ENCODE measurements at places on chromosomes 13 and 19.

DNA sequence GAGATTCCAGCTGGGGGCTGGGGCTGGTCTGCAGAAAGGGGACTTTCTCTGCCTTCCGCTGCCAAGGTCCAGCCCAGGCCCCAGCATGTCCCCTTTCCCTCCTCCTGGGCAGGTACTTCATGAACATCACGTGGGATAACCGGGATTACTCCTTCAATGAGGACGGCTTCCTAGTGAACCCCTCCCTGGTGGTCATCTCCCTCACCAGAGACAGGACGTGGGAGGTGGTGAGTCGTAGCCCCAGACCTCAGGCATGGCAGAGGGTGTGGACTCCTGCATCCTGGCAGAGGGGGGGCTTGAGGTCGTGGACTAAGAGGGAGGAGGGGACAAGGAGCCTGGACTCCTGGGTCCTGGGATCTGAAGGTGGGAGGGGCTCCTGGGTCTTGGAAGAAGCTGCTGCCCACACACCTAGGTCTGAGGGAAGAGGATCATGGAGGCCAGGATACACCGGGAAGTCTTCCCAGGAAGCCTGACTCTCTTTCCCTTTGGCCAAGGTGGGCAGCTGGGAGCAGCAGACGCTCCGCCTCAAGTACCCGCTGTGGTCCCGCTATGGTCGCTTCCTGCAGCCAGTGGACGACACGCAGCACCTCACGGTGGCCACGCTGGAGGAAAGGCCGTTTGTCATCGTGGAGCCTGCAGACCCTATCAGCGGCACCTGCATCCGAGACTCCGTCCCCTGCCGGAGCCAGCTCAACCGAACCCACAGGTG lies 20.6 kb downstream of the GRIN2D start:
- DNase-seq: no peak

DNA sequence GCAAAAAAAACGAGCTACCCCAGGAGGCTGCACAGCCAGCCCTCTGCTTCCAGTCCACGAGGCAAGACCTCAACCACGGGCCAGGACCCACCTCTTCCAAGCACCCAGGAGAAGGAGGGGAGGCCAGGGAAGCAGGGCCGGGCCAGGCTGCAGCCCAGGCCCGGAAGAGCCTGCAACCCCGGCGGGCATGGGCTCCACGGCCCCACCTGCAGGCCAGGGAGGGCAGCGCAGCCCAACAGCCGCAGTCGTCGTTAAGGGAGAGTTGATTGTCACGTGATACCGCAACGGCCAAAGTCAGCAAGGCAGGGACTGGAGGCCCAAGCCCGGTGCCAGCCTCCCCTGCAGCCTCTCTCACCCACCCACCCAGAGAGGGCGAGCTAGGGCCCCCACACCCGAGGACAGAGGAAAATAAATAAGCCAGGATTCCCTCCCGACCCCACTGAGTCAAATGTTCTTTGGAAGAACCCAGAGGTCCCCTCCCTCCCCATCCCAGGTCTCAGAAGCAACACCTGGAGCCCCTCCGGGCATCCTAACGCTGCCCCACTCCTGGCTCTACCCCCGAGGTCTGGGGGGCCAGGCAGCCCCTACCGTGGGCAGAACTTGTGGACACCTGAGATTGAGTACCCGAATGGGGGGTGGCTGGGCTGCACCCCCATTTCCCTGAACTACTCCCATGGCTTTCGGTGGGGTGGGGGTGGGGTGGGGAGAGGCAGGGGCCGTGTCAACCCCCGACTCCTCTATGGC lies 5.2 kb upstream of the REXO1 start:
- peak; percentile 64 for DNase-seq

DNA sequence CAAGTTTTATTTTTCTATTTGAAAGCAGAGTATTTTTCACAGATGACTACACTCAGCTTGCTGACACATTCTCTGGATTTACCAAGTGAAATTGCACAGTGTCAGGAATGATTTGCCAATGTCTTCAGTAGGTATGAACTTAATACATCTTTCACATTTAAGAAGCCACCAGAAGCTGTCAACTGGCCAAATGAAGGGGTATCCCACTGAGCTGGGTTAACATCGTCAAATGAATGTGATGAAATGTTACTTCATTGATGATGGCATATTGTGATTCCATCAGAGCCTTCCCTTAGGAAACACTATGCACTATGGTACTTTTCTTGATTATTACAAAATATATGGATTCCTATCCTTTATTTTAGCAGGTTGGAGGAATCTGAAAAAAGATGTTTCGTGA lies 592.3 kb downstream of the FGF9 start:
- no peak for DNase-seq

DNA sequence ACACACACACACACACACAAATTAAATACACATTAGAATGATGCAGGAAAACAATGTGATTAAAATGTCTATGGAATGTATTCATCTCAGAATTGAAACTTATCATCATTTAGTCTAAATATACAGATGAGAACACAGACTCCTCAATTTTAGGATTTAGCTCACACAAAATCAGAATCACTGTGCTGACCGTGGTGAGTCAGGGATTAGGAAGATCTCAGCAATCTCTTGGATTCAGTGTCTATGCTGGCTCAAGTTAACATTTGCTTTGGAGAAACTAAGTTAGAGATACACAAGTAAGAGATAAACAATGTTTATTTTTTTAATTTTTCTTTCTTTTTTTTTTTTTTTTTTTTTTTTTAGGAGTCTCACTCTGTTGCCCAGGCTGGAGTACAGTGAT lies 323.6 kb downstream of the KLF12 start:
- no peak for DNase-seq

- DNase-seq: no peak
Measured at GRCh38 chr13:92126399-92126798, 728.0 kb downstream of the GPC5 start.

- no peak for DNase-seq
Measured at GRCh38 chr19:1355568-1356507, 27.9 kb upstream of the NDUFS7 start.

DNA sequence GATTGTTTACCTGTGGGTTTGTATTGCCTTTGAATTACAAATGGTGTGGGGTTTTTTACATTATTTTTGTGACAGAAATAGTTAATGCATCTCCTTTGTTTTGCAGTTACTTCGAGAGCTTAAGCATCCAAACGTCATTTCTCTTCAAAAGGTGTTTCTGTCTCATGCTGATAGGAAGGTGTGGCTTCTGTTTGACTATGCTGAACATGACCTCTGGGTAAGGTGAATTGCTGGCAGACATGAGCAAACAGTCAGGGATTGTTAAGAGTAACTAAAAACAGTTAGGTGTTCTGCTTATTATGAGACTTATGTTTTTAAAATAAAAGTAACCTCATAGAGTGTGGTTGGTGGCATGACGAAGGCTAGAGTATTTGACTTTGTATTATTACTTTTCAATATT lies 95.0 kb downstream of the CDK8 start:
- no peak for DNase-seq

- no peak for DNase-seq
Measured at GRCh38 chr19:50882188-50882587, 8.9 kb downstream of the KLK2 start.

DNA sequence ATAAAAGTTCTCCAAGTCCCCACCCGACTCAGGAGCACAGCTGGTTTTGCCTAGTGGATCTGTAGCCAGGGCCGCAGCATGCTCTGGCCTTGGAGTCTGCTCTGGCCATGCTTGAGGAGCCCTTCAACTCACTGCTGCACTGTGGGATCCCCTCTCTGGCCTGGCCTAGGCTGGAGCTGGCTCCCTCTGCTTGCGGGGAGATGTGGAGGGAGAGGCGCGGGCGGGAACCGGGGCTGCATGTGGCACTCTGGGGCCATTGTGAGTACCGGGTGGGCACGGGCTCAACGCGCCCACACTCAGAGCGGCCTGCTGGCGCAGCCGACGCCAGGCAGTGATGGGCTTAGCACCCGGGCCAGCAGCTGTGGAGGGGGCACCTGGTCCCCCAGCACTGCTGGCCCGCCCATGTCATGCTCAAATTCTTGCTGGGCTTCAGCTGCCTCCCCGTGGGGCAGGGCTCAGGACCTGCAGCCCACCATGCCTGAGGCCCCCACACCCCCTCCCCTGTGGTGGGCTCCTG lies 57.0 kb upstream of the ATP12A start:
- DNase-seq: no peak

DNA sequence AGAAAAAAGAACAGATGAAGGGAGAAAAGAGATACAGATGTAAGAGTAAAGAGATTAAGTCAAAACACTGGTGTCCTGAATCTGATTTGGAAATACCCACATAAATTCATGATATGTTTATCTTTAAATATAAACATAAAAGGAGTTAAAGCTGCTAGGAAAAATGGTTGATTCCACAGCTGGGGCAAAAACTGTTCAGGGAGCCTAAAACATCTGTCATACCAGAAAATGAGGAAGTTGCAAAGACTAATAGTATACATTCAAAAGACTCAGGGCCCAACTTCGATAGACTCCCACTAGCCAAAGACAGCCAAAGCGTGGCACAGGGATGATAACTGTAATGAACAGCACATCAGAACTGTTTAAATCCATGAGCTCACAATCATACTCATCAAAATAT lies 62.0 kb downstream of the ABCC4 start:
- DNase-seq: no peak

GRCh38 chr19:1634242-1634937 lies 18.0 kb downstream of the TCF3 start:
- DNase-seq: no peak

DNA sequence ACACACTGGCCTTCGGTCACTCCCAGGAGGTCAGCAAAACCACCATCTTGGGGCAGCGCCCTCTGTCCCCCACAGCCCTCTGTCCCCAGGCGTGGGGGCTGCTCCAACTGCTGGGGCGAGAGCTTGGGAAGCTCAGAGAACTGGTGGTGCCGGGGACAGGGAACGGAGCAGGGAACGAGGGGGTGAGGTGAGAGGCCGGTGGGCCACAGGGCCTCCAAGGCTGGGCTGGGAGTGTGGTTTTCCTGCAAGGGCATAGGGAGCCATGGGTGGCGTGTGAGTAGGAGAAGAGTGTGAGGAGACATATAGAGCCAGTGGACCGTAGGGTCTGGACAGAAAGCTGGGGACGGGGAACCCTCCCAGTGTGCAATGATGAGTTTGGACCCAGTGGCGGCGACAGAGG lies 34.1 kb downstream of the F2RL3 start:
- no peak for DNase-seq

DNA sequence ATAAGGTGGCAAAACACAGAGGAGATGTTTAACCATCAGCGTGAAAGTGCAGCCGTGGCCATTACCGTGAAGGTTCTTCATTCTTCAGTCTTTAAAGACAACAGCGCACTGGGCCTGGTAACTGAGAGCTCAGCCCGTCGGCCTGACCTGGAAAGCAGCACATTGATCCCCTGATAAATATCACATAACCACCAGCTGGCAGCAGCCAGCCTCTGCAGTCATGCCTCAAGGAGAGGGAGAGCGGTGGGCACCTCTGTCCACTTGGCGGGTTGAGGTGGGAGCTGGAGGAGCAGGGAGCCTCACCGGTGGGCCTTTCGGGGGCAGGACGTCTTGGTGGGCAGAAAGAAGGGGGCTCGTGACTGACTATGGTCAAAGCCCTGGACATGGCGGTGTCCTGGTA lies 58.1 kb downstream of the MCF2L start:
- no peak for DNase-seq

DNA sequence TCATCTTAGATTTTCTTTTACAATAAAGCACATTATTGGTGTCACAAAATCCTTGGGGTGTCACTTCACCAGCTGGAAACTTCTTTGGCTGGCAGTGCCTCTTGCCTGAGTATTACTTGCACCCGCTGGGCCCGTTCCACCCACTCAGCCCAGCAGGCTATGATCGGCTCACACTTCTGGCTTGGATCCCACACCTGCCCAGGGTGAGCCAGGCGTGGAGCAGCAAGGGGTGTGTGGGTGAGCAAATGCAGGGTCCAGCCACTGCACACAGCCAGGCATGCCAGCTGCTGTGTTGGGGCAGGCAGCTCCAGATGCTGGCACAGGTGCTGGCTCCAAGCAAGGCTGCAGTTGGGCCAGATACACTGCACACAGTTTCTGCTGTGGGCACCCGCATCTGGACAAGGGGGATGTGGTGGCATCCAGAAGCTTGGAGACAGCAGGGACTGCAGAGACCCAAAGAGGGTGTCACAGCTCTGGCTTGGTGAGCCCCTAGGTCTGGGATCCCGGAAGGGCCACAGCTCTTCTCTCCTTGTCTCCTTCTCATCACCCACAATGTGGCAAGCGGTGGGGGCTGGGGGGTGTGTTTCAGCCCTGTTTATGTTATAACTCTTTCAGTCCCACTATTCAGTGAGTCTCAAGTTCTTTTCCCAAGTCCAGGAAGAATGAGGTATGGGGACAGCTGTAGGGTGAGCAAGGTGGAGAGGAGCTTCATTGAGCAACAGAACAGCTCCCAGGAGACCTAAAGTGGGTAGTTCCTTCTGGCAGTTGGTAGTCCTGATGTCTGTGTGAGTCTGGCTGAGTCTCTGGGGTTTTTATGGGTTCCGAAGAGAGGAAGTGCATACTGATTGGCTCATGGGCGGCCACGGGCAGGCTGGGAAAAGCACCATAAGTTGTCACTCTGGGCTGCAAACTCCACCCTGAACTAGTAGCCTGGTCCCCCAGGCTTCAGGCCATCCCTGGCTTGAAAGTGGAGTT lies 25.3 kb upstream of the TBC1D4 start:
- DNase-seq: no peak

- DNase-seq: no peak
Measured at GRCh38 chr13:60114499-60115028, 49.2 kb downstream of the DIAPH3 start.

- DNase-seq: no peak
Measured at GRCh38 chr19:11232555-11232954, 6.9 kb upstream of the ANGPTL8 start.

DNA sequence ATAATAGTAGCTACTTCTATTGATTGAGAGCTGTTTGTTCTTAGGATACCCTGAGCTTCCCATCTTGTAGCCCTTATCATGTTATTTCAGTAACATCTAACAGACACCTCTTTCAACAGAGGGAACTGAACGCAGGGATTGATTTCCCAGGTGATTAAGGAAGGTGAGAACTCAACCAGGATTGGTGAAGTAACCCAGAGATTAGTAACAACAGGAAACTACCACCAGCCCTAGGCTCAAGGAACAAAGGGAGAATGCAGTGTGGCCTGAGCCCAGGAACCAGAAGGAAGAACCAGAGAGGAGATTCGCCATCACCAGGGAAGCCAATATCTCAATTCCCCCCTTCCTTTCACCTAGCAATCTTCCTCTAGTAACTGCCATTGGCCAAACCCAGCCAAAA lies 8.5 kb downstream of the DHRS12 start:
- DNase-seq: no peak

DNA sequence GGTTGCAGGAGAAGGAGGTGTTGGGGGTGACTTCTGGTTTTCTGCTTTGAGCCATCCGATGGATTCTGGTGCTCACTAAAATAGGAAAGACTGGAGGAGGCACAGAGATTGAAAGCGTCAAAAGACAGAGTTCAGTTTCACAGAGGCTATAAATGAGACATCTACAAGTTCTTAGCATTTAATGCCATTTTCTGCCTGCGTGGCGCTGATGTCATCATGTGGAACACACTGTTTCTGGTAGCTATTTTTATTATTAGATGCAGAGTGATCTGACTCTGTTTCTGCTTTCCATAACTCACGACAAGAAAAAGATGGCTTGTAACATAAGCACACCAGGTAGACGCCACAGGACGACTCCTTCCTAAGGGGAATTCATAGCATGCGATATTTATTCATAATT lies 3.3 kb upstream of the SLC39A3 start:
- DNase-seq: no peak

GRCh38 chr13:44104197-44104490 lies 224.4 kb downstream of the LACC1 start:
- no peak for DNase-seq

Data from stimulated activated CD8-positive, alpha-beta memory T cell treated with anti-CD3 and anti-CD28 coated beads, Interleukin-2, amount 100 ng/mL, for 1 hour (primary cell).